HEK293T (cell line): ENCODE measurements at places on chromosomes 2 and 18.

DNA sequence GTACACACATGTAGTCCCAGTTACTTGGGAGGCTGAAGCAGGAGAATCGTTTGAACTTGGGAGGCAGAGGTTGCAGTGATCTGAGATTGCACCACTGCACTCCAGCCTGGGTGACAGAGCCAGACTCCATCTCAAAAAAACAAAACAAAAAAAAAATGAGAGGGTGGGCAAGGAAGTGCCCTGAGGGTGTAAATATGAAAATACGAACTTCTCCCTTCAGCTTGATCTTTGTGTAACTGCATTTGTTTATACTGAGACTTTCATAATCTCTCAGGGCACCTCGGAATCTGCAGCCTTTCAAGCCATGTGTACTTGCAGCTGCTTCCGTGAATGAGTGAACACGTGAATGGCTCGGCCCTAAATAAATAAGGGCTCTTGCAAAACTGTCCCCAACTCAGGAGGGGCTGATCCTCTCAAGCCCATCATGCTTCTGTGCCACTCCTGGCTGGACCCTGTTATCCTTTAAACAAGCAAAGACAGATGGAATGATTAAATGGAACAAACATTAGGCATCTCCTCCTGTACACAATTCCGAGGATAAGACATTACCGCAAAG is 96.8 kb downstream of the BOD1L2 start:
- DNase-seq: no peak

DNA sequence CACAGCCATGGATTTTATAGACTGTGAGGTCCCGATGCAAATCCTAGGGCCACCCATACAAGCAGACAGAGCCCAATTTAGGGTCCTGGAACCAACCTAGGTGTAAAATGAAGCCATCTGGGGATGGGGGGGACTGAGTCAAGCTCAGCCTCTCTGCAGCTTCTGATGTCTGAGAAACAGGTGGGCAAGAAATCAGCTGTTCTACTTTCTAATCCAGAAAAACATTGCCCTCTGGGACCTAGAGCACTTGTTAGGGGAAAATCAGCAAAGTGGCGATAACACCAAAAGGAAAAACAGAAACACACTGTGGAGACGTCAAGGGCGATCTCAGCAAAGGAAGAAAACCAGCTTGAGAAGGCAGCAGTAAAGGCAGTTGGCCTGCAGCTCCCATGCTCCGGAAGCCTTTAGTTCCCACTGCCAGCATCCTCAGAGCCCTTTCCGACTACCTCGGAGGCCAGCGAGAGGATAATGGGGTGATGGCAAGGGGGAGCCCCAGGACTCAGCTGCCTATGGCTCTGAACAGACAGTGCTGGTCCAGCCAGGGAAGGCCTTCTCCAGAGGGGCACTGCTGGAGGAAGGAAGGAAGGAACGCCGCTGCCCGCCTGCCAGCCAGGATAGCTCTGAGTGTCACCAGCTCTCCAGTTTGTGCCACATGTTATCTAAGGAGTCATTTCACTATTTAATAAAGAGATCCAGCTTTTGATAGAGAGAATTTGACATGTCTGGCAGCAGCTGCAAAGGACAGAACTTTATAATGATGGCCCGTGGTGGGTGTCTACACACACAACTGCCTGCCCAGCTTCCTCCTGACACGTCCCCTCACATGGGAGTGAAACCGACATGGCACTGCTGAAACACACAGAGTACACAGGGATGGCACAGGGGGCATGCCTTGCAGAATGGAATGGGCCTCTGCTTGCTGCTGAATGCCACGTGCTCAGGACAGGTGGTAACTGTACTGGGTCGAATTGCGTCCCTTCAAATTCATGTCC is 37.7 kb downstream of the HS1BP3 start:
- DNase-seq: no peak

GRCh38 chr2:46876741-46877384 is 38.7 kb downstream of the MCFD2 start:
- DNase-seq: peak; percentile 36

GRCh38 chr18:59900222-59901128 is 679 bp downstream of the PMAIP1 start:
- no peak for DNase-seq

DNA sequence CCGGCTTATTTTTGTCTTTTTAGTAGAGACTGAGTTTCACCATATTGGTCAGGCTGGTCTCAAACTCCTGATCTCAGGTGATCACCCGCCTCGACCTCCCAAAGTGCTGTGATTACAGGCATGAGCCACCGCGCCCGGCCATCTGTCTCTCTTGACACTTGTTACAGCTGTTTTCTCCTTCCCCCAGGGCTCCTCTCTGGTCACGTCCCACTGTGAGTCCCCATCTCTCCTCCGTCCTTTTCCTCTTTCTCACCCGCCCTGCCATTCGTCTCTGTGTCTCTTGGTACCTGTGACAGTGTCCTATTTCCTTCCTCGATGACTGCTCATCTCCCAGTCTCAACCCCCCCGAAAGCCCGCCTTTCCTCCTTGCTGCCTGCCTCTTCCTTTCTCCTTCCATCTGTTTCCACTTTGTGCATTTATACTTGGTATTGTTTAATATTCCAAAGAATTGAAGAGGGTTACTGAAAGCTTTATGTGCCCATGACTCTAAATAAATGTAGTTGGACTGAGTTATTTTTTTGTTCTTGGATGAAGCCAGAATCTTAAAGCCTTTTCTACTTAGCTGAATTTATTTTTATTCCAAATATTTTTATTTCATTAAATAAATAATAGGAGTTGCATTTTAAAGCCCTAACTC is 241.5 kb downstream of the SH3RF3 start:
- no peak for DNase-seq

DNA sequence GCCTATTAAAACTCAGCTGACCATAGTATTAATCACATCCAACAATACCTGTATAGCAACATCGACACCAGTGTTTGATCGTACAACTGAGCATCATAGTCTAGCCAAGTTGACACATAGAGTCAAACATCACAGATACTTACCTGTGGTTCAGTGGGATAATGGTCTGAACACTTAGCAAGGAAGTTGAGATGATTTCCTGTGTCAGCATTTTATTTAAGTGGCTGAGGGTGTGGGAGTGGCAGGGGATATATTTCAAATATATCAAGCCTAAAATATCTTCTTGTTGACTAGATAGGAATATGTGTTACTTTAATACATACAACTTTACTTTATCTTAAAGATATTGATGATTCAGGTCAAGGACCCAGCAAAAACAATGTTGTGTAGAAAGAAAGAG is 1038.6 kb downstream of the TSN start:
- no peak for DNase-seq

DNA sequence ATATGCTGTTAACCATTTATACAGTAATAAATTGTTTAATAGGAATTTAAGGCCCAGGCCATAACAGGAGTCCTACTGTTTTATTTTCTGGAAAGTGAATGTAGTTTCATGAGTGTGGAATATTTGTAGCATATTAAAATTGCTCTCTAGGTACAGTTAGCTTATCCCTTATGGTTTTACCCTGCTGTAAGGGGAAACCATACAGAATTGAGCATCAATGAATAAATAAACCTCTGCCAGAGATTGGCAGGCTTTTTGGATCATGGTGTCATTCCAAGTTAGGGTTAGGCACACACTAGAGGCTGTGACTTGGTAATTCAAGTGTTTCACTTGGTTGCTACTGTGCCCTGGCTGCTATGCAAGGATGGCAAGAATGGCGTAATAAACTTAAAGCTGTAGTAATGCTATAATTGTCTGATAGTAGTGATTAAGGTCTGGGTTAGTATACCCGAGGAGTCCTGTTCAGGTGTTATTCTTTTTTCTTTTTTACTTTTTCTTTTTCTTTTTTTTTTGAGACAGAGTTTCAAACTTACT is 30.4 kb downstream of the BMPR2 start:
- DNase-seq: no peak

DNA sequence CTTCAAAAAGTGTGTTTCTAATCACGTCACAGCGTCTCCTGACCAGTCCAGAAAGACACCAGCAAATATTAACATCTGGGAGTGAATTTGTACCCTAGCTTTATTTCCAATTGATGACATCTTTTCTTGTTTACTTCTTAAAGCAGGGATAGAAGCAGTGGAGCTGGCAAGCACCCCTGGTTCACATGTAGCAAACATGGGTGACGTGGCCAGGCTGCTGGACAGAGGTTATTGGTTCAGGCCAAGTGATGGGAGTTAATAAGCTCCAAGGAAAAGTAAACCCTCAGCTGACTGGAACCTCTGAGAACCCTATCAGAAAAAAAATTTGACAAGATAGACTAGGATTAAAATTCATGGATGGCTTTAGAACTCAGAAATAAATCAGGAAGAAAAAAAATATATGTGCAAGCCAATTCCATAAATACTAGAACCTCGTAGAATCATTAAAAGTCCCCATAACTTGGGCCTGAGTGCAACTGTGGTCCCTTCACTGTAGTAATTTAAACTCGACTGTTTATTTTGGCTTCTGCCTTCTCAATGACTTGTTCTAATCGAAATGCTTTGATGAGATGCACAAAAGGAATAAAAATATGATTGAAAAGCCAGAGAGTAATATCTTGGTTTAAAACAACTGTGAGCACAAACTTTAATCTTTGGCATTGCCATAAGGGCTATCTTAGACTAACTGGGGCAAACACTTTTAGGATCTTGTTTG is 121.5 kb upstream of the CTAGE1 start:
- DNase-seq: no peak

- DNase-seq: no peak
Observed at GRCh38 chr2:214676421-214677089, 132.9 kb downstream of the BARD1 start.

- no peak for DNase-seq
Observed at GRCh38 chr2:234422981-234423431, 73.9 kb downstream of the ARL4C start.

DNA sequence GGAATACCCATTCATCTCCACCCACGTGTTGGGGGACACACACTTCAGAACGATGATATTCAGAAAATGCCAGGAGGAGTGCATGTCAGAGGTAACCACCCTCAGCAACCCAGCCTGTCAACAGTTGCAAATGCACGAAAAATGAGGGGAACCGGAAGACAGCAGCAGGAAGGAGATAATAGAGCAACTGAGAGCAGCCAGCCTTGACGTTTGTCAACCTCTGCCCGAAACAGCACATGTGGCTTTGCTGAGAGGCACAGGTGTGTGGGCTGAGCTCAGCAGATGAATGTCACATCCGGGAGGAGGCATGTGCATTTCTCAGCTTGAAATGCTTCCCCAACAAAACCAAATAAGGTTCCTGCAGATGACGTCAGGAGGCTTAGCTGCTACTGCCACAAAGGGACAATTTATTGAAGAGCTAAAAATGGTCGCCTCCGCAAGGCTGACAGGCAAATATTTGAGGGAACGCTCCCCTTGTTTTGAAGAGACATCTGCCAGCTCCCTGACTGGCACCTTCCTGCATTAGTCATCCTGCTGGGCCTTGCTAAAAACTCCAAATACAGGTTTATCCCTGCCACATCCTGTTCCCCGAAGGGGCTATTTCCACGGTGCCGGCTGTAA is 419.0 kb downstream of the NBAS start:
- DNase-seq: no peak

GRCh38 chr2:204049635-204050034 is 113.1 kb downstream of the ICOS start:
- no peak for DNase-seq

GRCh38 chr2:174662859-174663258 is 65.3 kb upstream of the WIPF1 start:
- DNase-seq: no peak

DNA sequence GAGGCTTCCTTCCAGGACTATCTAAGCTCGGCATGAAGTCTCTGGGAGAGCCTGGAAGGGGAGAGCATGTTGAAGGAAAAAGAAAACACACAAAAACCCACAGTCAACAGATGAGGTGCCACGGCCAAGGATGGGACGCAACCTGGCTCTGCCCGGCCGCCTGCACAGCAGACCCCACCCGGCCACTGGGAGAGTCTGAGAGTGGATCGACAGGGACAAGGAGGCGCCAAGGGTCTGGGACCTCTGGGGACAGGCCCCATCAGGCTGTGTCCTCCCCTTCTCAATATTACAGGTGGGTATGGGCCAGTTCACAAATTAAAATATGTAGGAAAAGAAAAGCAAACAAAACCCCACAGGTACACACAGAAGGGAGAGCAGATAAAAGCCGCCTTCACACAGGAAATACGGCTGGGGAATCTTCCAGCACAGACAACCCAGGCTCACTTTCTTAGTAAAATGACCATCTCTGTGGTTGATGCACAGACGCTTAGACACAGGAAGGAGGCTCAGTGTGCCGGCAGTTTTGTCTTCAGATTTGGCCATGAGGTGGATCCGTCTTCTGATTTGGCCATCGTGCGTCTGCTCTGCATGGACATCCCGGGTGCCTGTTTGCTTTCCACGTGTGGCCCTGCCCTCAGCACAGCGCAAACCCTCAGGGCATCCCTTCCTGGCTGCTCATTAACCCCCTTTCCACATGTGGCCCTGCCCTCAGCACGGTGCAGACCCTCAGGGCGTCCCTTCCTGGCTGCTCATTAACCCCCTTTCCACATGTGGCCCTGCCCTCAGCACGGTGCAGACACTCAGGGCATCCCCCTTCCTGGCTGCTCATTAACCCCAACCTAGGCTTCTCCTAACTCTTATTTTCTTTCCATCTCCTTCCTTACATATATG is 138.4 kb downstream of the EIPR1 start:
- no peak for DNase-seq
